ENCODE measurements at places on chromosomes 3 and 15.

DNA sequence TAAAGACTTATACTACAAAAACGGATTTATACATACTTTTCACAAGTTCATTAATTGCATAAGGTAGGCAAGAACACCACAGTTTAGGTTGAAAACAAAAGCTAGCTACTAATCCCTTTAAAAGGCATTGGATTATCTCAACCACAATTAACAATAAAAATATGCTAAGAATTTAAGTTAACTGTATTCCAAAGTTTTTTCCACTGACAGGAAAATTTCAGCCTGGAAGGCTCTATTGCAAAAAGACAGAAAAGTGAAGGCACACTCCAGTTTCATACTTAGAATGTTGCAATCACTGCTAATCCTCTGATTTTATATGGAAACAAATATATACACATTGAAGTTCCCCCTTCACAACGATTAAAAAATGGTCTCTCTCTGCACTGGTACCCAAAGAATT lies 71.5 kb downstream of the TJP1 start:
- no peak for DNase-seq

DNA sequence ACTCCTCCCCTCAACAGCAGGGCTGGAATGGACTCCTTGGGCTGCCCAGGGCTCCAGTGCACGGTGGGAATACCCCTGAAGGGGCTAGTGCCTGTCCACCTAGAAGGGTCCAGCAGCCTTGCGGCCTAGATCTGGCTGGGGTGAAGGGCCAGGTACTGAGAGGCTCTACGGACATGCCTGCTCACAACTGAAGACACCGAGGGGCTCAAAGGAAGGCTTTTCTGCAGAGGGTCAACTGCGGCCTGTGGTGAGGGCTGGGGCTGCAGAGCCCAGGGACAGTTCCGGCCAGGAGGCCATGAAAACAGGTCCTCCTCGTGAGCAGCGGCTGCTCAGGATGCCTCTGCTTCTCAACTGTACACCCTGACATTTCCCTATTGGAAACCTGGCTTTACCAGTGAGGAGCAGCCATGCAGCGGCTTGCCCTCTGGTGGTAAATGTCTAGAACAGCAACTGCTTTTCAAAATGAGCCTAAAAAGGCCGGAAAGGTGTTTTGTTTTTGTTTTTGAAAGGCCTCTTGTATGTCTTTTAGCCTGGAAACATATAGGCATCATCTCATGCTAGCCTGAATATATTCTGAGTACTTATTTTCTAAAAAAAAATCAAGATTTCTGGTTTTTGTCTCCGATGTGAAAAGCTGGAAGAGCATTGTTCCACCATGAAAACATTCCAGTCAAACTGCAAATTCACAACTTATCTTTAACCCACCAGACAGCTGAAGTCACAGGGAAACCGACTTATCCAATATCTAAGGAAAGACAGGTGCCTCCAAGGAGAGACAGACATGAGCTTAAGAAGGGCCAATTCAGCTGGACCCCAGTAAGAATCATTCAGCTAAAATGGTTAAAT lies 163.4 kb downstream of the KLF13 start:
- peak; percentile 77 for DNase-seq

GRCh38 chr15:80760960-80761359 lies 18.2 kb upstream of the CEMIP start:
- no peak for DNase-seq

DNA sequence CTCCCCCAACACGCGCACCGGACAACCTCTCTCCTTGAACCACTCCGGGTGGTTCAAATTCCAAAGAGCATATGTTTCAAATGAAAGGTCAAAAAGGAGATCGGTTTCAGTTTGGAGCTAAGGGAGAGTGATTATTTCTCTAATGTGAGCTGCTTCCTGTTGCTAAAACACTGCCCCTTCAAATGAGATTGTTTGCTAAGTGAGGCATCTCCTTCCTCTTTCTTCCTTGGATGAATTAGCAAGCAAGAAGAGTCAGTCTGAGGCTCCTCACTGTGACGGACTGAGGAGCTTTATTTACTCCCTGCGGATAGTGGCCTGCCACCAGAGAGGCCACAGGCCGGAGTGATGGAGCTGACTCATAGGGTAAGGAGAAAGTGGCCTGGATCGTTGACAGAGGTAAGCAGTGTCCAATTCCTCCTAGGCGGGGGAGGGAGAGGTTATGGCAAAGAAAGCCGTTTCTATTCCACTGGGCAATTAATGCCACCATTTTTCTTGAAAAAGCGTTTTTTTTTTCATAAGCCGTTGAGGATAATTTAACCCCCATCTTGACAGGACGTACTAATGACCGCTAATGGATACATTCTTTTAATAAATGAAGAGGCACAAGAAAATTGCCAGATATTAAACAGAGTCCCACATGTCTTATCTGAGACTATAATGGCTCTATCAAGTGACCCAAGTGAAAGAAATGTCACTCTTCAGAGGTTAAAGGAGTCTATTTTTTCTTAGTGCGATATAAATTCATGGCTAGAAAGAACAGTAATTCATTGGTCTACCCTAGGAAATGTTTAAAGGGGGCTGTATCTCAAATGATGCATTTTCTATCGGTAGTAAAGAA lies 167.0 kb upstream of the ANKRD28 start:
- no peak for DNase-seq

DNA sequence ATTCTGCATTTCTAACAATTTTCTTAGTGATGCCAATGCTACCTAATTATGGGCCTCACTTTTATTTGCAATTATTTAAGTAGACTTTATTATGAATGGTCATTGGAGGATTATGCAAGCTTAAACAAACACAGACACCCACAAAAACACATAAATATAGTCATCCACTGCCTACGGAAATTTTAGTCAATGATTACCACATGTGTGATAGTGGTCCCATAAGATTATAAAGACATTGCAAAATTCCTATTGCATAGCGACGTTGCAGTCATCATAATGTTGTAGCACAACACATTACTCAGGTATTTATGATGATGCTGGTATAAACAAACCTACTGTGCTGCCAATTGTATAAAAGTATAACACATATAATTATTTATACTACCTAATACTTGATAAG lies 247.8 kb upstream of the ALCAM start:
- DNase-seq: no peak
